Nasal cavity respiratory epithelium epithelial cell of viscerocranial mucosa (primary cell): ENCODE measurements at places on chromosomes 7 and 10. TPM values are rescaled to one million over a fixed set of nuclear protein-coding genes. Genes with fewer than 3 reads are reported as not detected.

The MSS51 gene
- 0.68 and 1.4 TPM in 2 replicates for total RNA-seq

The GDF2 gene
- not detected in 2 replicates for total RNA-seq

The SVOPL gene
- 0.78 TPM in 1 of 2 replicates, not detected in the other for total RNA-seq

The OR2A12 gene
- total RNA-seq = not detected in 2 replicates

The ZNF727 gene
- total RNA-seq = 0.34 and 0.64 TPM in 2 replicates

The TRIM74 gene
- total RNA-seq = 0.21 and 0.34 TPM in 2 replicates

The CLRN3 gene
- total RNA-seq = not detected in 2 replicates

The CYP2W1 gene
- total RNA-seq = 0.21 and 0.34 TPM in 2 replicates

The CLCN1 gene
- total RNA-seq = 0.64 TPM in 1 of 2 replicates, not detected in the other

The GBX1 gene
- not detected in 2 replicates for total RNA-seq

The NPY4R2 gene
- not detected in 2 replicates for total RNA-seq

The FRMPD2 gene
- under 0.01 and 0.36 TPM in 2 replicates for total RNA-seq

The TMEM178B gene
- total RNA-seq = 0.07 and 0.34 TPM in 2 replicates
